ENCODE measurements at places on chromosomes 3 and 15.

GRCh38 chr15:37014566-37014965, 85.8 kb downstream of the MEIS2 start:
- DNase-seq = no peak

- DNase-seq = no peak
Measured at GRCh38 chr3:15808679-15809310, 11.0 kb upstream of the ANKRD28 start.

DNA sequence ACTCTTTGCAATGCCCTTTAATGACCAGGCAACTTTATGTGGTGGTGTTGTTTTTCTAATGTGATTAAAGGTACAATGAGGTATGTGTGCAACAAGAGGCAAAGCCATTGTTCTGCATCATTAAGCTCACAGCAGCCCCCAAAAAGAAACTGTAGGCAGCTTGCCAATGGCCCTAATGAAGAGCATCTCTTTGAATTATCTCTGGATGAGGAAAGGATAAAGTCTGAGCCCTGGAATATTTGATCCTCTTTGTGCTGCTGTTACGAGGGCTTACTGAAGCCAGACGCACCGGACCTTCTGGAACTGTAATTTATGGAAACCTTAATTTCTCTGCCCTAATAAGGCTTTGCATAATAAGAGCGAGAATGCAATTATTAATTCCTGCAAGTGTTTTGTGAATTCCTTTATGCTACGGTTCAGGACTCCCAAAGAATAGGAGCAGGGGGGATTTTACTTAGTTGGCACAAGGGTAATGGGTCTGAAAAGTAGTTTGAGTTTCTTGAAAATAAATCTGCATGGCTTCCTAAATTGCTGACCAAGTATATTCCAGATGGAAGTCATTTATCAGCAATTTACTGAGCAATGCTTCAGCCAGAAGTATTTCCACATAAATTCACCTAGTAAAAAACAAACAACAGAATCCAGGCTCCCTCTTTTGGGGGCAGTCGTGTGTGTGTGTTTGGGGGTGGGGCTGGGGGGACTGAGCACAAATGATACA, 193.4 kb downstream of the PDZRN3 start:
- DNase-seq = no peak

GRCh38 chr3:100954990-100955389, 38.2 kb downstream of the ABI3BP start:
- no peak for DNase-seq

DNA sequence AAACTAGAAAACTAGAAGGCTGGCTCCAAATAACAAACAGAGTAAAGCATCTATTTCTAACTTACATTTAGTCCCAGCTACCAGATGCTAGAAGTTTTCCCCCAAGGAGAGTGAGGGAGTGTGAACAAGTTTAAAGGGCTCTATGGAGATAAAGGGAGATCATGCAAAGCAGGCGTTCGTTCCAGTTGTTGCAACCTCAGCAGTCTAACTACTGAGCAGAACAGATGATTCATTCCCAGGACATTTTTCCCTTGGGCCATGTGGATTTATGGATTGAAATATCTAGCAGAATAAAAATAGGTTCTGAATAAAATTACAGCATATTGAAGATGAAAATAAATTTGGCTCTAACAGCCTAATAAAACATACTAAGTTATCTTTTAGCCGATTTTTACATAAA, 154.8 kb upstream of the TTC14 start:
- no peak for DNase-seq

DNA sequence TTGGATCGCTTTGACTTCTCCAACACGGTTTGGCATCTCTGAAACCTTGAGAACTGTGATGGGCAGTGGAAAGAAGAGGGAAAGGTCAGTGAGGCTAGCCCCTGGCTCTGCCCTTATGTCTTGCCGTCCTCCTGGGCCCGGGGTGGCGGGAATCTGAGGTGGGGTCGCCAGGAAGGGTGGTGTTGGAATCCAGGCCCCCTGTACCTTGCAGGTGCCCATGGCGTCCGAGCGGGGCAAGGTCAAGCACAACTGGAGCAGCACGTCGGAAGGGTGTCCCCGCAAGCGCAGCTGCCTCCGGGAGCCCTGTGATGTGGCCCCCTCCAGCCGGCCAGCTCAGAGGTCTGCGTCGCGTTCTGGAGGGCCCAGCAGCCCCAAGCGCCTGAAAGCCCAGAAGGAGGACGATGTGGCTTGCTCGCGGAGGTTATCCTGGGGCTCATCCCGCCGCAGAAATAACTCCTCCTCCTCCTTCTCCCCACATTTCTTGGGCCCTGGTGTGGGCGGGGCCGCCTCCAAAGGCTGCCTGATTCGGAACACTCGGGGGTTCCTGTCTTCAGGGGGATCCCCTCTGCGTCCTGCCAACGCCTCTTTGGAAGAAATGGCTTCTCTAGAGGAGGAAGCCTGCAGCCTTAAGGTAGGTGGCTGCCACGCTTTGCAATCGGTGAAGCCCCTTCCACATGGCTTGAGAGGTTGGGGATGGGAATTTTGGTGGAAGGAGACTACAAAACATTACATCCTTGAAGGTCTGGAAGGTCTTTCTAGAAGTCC, 907 bp downstream of the TATDN2 start:
- DNase-seq = peak; percentile 39

- no peak for DNase-seq
Measured at GRCh38 chr3:9129365-9129764, 120.1 kb downstream of the SRGAP3 start.

GRCh38 chr3:9361691-9362388, 1.0 kb upstream of the THUMPD3 start:
- no peak for DNase-seq

DNA sequence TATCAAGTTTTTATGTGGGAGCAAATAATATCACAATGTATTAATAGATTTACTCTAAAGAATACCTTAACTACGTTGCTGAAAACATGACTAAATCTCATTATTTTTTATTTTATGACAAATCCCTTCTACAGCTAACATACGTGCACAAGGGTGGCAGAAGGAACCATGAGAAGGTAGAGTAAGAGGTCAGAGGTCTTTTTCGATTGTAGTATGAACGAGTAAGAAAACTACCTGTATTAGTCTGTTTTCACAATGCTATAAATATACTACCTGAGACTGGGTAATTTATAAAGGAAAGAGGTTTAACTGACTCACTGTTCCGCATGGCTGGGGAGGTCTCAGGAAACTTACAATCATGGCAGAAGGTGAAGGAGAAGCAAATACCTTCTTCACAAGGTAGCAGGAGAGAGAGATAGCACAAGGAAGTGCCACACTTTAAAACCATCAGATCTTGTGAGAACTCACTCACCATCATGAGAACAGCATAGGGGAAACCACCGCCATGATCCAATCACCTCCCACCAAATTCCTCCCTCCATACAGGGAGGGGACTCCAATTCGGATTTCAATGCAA, 95.3 kb downstream of the SUCLG2 start:
- no peak for DNase-seq

GRCh38 chr3:34676436-34676835, 878.0 kb downstream of the PDCD6IP start:
- no peak for DNase-seq

DNA sequence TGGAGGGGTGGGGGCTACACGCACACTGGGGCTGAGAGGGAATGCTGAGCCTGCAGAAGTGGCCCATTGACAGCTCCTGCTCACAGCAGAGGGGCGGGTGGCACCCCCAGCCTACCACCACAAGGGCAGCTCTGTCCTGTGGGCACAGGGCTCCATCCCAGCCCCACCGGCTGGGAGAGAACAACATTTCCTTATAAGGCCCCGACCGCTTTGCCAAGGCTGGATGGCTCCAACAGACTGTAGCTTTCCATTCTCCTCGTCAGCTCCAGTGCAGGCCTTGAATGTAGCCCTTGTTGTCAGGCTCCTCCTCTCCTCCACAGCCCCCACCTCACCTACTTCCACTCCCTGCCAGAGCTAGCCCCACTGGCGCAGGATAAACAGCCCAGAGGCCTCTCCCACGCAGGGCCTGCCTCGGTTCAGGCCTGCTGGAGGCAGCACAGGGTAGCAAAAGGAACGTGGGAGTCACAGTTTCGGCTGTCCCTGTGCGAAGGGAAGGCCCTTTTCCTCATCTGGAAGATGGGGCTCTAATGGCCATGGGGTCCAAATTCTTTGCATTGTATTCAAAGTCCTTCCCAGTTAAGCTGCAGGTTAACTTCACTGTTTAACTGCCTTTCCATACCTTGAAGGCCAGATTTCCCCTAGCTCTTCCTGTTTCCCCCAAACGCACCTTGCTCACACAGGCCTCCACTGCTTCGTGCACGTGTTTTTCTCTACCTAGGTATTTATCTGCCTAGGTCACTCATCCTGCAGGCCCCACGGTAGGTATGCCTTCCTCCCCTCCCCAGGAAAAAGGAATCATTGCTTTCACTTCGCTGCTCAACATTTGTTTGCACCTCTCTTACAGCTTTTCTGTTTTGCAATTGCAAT, 101.6 kb upstream of the LPP start:
- DNase-seq = no peak

GRCh38 chr3:63849175-63849574, 14.4 kb downstream of the THOC7 start:
- no peak for DNase-seq

GRCh38 chr3:42387802-42388651, 22.4 kb downstream of the LYZL4 start:
- DNase-seq = peak; percentile 53

- no peak for DNase-seq
Measured at GRCh38 chr3:189995129-189995528, 125.6 kb downstream of the P3H2 start.

- no peak for DNase-seq
Measured at GRCh38 chr3:127439621-127440020, 150.9 kb downstream of the TPRA1 start.

- DNase-seq = no peak
Measured at GRCh38 chr3:87088993-87089841, 98.3 kb upstream of the VGLL3 start.

DNA sequence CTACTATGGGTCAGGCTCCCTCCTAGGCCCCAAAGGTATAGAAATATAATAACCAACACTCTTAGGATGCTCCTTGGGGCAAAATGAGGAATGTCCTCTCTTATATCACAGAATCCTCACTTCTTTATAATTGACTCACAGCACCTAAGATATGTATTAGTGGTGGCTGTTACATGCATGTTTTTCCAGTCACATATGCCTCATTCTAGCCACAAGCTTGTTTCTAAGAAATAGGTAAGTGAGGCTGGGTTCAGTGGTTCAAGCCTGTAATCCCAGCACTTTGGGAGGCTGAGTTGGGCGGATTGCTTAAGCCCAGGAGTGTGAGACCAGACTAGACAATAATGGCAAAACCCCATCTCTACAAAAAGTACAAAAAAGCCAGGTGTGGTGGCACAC, 57.9 kb upstream of the PSMD6 start:
- no peak for DNase-seq

- DNase-seq = no peak
Measured at GRCh38 chr15:51491941-51492340, 130.6 kb downstream of the DMXL2 start.

- no peak for DNase-seq
Measured at GRCh38 chr15:28888302-28888894, 2.6 kb downstream of the APBA2 start.

DNA sequence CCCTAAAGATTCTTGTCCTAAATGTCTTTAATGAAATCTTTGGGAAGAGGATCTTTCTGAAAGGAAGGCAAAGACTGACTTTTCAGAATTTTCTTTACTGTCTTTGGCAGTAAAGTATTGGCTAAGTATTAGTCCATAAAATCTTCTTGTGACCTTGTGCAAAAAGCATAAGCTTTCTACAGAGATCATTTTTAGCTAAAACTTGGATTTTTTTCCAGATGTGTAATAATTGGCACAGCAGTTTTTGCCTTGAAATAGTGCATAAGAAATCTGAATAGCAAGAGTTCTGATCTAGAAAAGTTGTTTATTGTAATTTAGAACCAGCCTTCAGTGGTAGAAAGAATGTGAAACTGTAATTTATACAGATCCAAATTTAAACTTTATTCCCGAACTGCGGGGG, 122.8 kb upstream of the CGNL1 start:
- DNase-seq = no peak

- no peak for DNase-seq
Measured at GRCh38 chr3:81485444-81485865, 276.0 kb downstream of the GBE1 start.

DNA sequence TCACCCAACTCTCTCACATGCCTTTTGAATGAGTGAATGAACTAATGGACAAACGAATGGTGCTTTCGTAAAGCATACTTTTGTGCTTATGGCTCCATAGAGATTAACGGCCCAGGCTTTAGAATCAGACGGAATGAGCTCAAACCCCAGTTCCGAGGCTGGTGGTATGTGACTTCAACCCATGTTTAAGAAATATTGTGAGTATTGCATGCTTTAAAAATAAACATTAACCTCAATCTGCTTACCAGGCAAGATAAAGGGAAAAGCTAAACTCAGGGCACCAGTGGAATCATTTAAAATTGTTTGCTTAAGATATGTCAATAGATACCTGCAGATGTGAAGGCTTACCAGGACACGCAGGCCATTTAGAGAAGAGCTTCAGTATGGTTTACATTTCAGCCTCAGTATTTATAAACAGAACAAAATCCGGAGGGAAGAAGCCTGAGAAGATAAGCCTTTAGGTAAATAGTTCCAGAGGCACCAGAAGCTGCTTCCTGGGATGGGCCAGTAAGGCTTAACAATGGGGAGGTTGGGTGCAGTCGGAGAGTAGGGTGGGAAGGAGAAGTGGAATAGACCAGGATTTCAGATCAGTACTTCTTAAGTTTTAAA, 186.4 kb downstream of the ADAMTS9 start:
- no peak for DNase-seq

DNA sequence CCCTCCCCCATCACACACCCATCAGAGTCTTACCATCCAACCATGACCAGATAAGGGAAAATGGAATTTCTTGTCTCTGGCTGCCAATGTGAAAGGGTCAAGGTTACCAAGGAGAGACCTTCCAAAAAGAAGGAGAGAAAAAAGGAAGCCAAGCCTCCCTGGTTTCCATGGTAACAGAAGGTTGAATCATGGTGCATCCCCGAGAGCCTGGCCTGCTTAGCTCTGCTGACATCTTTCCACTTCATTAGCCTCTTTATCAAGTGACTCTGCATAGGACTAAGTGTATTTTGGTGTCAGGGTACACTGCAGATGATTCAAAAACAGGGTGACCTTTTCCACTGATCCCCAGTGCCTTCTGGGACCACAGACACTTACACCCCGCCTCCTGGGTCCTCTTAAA, 225.7 kb upstream of the PPP2R3A start:
- DNase-seq = no peak

- no peak for DNase-seq
Measured at GRCh38 chr3:106399761-106400160, 530.9 kb upstream of the CBLB start.

- DNase-seq = no peak
Measured at GRCh38 chr15:98692213-98692612, 43.9 kb downstream of the IGF1R start.

DNA sequence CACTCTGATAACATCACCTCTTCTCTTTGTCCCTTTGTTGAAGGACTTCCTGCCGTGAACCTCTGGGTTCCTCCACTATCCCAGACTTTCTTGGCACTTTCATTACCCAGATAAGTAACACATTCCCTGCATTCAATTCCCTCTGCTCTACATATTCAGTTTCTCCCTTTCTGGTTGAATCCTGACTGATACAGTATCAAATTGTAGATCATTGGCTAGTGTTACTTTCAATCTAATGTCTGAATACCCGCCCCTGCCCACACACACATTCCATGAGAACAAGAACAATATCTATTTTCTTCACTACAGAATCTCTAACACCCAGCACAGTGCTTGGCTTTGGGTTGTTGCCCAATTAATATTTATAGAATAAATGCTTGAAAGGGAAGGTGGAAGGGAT, 163.5 kb downstream of the ABHD5 start:
- no peak for DNase-seq

- DNase-seq = no peak
Measured at GRCh38 chr3:150826466-150827282, 63.7 kb upstream of the SIAH2 start.

- DNase-seq = no peak
Measured at GRCh38 chr3:31185062-31185357, 290.5 kb upstream of the GADL1 start.
